SHP77 treated with DMSO at 0.1 percent for 48 hours (cell line): ENCODE measurements at places on chromosomes 2 and 18.
A peak's percentile ranks its signal among the peaks of the same experiment; 100 is the strongest.

DNA sequence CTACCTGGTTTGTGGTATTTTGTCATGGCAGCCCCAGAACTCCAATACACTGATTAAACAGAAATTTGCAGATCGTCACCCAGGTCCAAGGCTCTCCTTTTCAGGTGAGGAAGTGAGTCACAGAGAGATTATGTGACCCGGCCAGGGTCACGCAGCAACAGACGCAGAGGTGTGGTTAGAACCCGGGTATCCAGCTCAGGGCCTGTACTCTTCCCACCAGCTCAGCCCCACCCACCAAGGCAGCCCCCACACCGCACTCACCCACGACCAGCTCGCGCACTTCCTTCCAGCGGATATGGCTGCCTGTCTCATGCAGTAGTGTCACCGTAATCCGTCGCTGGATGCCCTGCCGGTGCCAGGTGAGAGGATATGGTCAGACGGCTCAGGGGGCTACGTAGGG is 48.1 kb downstream of the AQP12A start:
- DNase-seq: no peak

GRCh38 chr18:77762642-77763041 is 513.0 kb downstream of the GALR1 start:
- no peak for DNase-seq

- no peak for DNase-seq
These were observed 171.2 kb upstream of the MYO3B start for GRCh38 chr2:170006587-170007325.

GRCh38 chr2:97737421-97738178 is 24.2 kb downstream of the ZAP70 start:
- DNase-seq: no peak

- DNase-seq: no peak
These were observed 10.0 kb downstream of the NGEF start for GRCh38 chr2:233002829-233003657.

- no peak for DNase-seq
These were observed 1.8 kb downstream of the RTKN start for GRCh38 chr2:74439803-74440377.

DNA sequence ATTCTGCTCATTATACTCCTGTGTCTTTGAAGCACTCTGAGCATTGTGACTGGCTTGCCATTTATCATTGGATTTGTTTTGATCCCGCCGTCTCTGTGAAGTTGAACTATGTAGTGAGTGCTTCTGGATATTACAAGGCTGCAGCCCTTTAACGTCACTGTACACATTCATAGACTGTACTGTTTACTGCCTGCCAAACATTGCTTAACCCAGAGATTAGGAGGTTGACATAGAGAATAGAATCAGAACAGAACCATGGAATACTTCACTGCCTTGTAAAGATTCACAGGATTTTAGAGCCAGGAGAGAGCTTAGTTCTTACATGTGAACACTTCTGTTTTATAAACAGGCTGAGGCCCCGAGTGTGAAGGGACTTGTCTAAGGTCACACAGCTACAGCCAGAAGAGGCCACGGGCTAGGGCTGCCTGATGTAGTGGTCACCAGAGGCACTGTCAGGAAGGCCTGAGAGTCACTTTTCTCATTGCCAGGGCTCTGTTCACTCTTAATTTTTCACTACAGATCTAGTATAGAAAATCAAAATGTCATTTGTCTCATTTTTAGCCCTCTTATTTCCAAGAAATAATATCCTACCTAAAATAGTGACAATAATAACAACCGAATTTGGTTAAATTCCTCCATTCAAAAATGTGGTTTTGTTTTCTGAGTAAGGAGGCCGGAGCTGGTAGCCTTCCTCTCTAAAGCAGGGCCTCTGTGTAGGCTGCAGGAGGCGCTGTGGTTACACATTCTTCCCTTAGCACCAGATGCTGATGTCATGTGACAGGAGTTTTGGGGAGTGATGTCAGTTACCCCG is 87.9 kb downstream of the UGGT1 start:
- DNase-seq: no peak

- DNase-seq: no peak
These were observed 148.7 kb downstream of the CABLES1 start for GRCh38 chr18:23283916-23284430.

- no peak for DNase-seq
These were observed 199.1 kb downstream of the TRIB2 start for GRCh38 chr2:12915787-12916186.

DNA sequence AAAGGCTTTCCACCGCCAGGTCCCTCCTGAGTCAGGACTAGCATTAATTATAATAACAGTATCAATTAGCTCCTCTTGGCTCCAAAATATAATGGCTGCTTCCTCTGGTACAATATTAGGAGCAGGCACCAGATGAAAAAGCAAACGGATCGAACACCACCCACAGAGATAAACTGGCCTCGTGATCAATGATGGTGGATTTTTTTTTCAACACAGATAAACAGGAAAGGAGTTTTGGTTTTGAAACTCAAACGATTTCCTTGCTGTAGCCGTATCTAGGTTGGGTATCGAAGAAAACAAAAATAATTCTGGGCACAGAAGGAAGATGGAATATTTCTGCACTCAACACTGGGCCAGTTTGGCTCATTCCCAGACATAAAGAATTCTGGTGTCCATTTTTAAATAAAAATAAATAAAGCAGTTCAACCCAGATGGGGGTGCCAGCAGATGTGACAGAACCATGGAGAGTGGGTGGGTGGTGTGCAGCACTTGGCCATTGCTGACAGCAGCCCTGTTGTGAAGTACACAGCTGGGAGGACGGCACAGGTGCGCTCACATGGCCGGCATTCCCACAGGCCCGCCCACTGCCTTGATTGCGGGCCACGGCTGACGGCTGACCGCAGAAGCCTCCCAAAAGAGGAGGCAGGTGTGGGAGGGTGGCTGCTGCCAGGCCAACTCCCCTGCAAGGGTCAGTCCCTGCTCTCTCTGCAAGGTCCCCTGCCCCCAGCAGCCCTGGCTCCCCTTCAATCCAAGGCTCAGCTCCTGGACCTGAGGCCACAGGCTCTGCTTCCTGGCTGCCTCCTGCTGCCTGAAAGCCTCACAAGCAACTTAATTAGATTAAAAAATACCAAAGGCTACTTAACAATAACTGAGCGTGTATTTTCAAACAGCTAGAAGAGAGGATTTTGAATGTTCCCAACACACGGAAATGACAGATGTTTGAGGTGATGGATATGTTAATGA is 351.9 kb upstream of the ID2 start:
- no peak for DNase-seq

DNA sequence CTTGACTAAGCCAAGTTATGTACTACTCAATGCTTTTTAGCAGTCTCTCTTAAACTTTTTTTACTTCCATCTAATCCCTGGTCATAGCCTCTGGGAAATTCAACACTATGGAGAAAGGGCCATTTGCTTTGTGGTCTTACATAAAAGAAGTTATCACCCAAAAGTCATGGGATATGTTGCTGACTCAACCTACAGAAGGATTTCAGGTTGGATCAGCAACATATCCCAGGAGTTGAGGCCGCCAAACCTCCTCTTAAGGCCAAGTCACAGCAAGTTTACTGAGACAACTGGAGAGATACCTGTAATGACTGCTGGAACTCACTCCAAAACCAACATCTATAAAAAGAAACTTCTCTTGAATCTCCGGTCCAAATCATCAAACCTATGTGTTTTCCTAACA is 141.1 kb downstream of the IRS1 start:
- DNase-seq: no peak

DNA sequence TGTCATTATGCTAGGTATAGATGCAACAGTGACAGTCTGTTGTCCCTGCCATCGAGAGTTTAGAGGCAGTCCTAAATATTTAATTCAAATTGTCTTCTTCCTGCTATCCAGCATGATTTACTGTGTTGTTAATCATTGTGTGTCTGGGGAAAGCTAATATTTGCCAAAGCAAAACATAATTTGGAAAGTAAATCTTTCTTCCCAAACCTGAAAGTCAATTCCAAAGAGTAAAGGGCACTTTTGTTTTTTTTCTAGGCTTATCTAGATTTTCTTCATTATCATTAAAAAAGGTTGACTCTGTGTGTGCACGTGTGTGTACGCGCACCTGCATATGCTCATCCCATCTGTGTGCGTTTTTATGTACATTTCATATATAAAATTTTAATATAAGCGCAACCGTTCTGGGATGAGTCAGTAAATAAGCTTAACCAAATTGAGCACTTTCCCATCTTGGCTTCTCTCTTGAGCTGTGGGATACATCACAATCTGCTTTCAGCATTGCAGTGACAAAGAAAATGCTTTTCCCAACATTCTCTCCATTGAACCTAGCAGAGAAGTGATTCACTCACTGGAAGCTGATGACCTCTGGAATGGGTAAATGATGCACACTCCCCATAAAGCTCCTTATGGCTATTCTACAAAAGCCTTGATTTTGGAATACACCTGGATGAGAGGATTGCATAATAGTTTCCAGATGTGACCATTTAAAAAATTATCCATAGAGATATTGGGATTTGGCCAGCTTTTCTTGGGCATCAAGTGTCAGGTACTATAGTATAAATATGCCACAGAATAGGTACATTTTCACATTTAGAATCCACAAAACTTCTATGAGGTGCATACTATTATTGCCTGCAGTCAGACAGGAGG is 488.4 kb downstream of the ADCYAP1 start:
- DNase-seq: peak; percentile 31

- no peak for DNase-seq
These were observed 45.6 kb downstream of the MEX3C start for GRCh38 chr18:51151568-51152511.

DNA sequence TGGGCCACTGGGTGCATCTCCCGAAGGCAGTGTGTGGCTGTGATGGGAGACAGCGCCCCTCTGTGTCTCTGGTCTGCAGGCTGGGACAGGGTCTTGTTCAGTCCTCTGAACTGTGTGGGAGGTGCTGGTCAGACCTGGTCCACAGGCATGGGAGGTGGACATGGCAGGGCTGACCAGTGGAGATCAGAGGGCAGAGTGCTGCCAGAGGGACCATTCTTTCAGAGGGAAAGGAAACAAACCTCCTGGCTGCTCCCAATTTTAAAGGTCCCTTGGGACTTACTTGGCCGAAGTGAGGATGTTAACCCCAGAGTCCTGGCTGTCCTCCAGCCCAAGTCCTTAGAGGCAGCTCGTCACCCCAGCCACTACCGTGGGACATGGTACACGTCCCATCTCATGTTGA is 4.0 kb downstream of the CAPN13 start:
- no peak for DNase-seq
